ENCODE measurements at places on chromosomes 1 and 21. TPM values are rescaled to one million over a fixed set of nuclear protein-coding genes. Genes with fewer than 3 reads are reported as not detected.

DNA sequence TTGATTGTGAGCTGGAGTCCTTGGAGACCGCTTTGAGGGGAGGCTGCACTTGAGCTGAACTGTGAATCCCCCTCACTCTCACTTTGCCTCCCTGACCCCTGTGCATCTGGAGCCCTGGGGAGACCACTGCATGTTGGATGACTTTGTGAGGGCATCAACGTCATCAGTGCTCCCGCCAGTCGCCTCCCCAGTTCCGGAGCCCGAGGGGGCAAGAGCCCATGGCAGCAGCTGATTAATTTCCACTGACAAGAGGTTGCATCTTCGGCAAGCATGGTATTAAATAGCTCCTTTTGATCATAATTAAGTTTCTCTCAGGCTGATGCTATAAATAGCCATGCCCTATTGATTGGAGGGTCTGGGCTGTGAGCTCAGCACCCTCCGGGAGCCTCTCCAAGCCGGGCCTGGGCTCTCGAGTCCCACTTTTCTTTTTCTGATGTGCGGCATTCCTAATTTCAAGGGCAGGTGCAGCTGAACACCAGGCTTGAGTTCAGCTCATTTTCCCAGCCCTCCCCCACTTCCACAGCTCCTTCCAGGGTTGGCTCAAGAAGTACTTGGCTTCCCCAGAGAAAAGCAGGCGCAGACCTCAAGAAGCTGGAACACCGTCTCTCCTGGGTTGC, 33.2 kb downstream of the KCND3 start:
- H3K27ac ChIP-seq = no peak overlapping the region
- peaks cover 2% of the 10 kb centered on the region for H3K27me3 ChIP-seq
- no peak for DNase-seq
- H3K4me3 ChIP-seq = no peak overlapping the region
- no peaks in the 10 kb centered on the region for H3K4me1 ChIP-seq

The CYYR1 gene
- 0.13 TPM for total RNA-seq

The TAF13 gene
- total RNA-seq = 17.5 TPM

- no peak for DNase-seq
- H3K4me3 ChIP-seq = no peak overlapping the region
- H3K4me1 ChIP-seq = peaks cover 20% of the 10 kb centered on the region
- no peaks in the 10 kb centered on the region for H3K36me3 ChIP-seq
- H3K27ac ChIP-seq = peak overlapping the region; percentile 84
Observed at GRCh38 chr1:67759692-67760029, 73.6 kb downstream of the GNG12 start.

DNA sequence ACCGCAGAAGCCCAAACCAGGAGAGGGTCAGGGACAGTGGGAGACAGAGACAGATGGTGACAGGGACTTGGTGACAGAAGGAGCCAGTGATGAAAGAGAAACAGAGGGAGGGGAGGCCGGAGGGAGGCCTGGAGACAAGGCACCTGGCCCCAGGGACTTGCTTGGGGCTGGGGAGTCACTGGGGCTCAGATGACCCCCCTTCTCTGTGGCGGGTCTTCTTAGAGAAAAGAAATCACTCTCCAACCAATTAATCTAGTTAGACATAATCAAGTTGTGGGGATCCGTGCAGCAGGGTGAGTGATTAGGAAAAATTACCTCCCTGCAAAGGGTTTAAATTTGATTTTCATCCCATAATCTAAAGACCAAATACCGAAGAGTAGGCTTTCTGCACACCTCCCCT, 519.8 kb downstream of the PTPRU start:
- DNase-seq = no peak
- H3K4me1 ChIP-seq = no peaks in the 10 kb centered on the region
- no peaks in the 10 kb centered on the region for H3K27me3 ChIP-seq
- H3K27ac ChIP-seq = no peak overlapping the region
- no peak overlapping the region for H3K4me3 ChIP-seq

The SLAMF1 gene
- 140 TPM for total RNA-seq

The CD247 gene
- total RNA-seq = 0.26 TPM

DNA sequence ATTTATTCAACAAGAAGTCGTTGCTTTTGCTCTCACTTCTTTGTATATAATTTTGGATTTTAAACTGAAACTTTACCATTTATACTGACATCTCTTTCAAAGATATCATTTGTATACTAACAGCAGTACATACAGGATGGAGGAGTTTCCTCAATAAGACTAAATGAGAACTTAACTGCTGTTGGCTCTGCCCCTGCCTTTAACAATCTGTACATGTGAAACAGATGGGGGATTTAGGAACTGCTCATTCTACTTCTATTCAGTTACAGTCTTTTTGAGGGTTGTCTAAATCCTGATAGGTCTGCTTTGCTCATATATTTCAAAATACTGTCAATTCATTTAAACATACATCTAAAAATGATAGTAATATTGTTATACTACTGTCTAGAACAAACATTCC, 663.2 kb downstream of the ADGRL2 start:
- no peak overlapping the region for H3K27ac ChIP-seq
- H3K27me3 ChIP-seq = no peaks in the 10 kb centered on the region
- no peak for DNase-seq
- no peak overlapping the region for H3K4me3 ChIP-seq

The SH2D2A gene
- 17.4 TPM for total RNA-seq

The TMCO4 gene
- 17.8 TPM for total RNA-seq

- H3K27me3 ChIP-seq = no peaks in the 10 kb centered on the region
- no peak overlapping the region for H3K27ac ChIP-seq
- no peak for DNase-seq
- no peak overlapping the region for H3K4me3 ChIP-seq
- H3K36me3 ChIP-seq = no peaks in the 10 kb centered on the region
Observed at GRCh38 chr1:14976256-14976655, 177.3 kb upstream of the TMEM51 start.

DNA sequence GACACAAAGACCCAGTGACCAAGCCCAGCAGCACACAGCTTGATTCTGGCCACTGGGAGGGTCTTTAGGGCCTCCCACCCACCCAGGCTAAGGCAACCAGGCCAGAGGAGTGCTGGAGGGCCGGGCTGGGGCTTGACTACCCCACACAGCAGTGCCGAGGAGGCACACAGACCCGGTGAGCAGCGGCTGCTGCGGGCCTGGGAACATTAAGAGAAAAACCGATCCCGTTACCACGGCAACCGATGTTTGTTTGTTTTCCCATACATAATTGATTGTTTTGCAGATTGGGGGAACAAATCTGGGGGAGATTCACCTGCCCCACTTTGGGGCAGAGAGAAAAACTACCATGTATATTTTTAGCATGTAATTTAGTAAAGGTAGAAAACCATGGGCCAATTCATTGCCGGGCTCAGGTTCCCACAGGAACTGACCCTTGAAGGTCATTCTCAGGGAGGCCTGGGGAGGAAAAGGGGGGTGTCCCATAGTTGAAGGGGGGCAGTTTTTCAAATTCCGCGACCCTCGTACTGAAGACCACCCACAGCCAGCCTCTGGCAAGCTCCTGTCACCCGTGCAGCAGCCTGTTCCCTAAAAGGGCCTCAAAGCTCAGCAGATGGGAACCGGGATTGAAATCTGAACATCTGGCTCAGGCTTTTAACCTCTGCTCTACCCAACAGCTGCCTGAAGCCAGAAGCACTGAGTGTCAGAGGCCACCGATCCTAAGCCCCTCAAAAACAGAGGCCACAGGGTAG, 35.3 kb downstream of the CHD5 start:
- H3K27me3 ChIP-seq = no peaks in the 10 kb centered on the region
- no peak overlapping the region for H3K4me3 ChIP-seq
- H3K4me1 ChIP-seq = no peaks in the 10 kb centered on the region
- H3K27ac ChIP-seq = no peak overlapping the region

DNA sequence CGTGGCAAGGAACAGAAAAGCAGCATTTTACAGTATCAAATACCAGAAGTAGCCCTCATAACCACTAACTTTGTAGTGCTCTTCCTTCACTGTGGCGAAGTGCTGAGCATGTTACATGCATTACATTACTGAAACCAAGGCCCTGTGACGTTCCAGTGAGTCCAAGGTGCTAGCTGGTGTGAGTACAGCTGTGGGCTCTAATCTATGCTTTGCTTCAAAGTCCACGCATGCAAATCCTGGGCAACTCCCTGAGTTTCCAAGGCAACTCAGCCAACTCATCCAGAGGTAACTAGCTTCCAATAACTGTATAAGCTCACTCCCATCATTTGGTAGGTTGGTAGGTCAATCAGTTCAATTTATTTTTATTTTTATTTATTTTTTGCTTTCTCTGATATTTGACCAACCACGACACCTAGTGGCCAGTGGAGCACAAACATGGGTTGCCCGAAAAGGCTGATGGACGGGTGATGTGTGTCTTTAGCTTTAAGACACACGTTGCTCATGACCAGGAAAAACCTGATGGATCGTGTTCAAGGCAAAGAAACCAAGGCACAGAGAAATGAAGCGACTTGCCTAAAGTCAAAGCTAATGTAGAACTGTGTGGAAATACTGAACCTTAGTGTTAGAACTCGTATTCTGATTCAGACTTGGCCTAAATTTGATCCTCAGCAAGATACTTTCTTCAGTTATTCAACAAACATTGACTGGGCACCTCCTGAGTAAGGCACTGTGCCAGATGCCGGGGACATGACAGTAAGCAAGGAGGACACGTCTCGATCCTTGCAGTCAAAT, 73.0 kb downstream of the GNG12 start:
- H3K4me3 ChIP-seq = no peak overlapping the region
- peaks cover 15% of the 10 kb centered on the region for H3K4me1 ChIP-seq
- no peaks in the 10 kb centered on the region for H3K36me3 ChIP-seq
- H3K27me3 ChIP-seq = peaks cover 3% of the 10 kb centered on the region
- H3K27ac ChIP-seq = peak overlapping the region; percentile 84

The MAB21L3 gene
- 1.7 TPM for total RNA-seq

GRCh38 chr1:89309828-89310227, 37.2 kb upstream of the GBP5 start:
- no peaks in the 10 kb centered on the region for H3K36me3 ChIP-seq
- no peak overlapping the region for H3K27ac ChIP-seq
- H3K4me3 ChIP-seq = no peak overlapping the region

GRCh38 chr21:42463861-42464515, 32.0 kb downstream of the RSPH1 start:
- no peaks in the 10 kb centered on the region for H3K36me3 ChIP-seq
- H3K27ac ChIP-seq = peak overlapping the region; percentile 59
- DNase-seq = no peak

GRCh38 chr1:43934101-43934985, 742 bp downstream of the ARTN start:
- H3K4me1 ChIP-seq = peaks cover 11% of the 10 kb centered on the region
- DNase-seq = no peak
- peak overlapping the region; percentile 60 for H3K4me3 ChIP-seq
- no peaks in the 10 kb centered on the region for H3K36me3 ChIP-seq
- H3K27me3 ChIP-seq = no peaks in the 10 kb centered on the region

The KRTAP6-2 gene
- not detected for total RNA-seq

- peaks cover 32% of the 10 kb centered on the region for H3K4me1 ChIP-seq
- DNase-seq = peak; percentile 50
- no peak overlapping the region for H3K27ac ChIP-seq
- H3K4me3 ChIP-seq = no peak overlapping the region
- H3K36me3 ChIP-seq = no peaks in the 10 kb centered on the region
Observed at GRCh38 chr1:155938220-155938627, 3.2 kb upstream of the RXFP4 start.

GRCh38 chr1:230760360-230760827, 13.2 kb downstream of the CAPN9 start:
- H3K27ac ChIP-seq = no peak overlapping the region
- H3K27me3 ChIP-seq = no peaks in the 10 kb centered on the region
- H3K4me3 ChIP-seq = no peak overlapping the region
- no peaks in the 10 kb centered on the region for H3K36me3 ChIP-seq

GRCh38 chr1:53085405-53085804, 23.4 kb downstream of the PODN start:
- no peaks in the 10 kb centered on the region for H3K4me1 ChIP-seq
- no peaks in the 10 kb centered on the region for H3K36me3 ChIP-seq
- H3K4me3 ChIP-seq = no peak overlapping the region
- no peaks in the 10 kb centered on the region for H3K27me3 ChIP-seq
- no peak overlapping the region for H3K27ac ChIP-seq

The LRRC3 gene
- 0.31 TPM for total RNA-seq

The IL22RA1 gene
- 0.08 TPM for total RNA-seq

DNA sequence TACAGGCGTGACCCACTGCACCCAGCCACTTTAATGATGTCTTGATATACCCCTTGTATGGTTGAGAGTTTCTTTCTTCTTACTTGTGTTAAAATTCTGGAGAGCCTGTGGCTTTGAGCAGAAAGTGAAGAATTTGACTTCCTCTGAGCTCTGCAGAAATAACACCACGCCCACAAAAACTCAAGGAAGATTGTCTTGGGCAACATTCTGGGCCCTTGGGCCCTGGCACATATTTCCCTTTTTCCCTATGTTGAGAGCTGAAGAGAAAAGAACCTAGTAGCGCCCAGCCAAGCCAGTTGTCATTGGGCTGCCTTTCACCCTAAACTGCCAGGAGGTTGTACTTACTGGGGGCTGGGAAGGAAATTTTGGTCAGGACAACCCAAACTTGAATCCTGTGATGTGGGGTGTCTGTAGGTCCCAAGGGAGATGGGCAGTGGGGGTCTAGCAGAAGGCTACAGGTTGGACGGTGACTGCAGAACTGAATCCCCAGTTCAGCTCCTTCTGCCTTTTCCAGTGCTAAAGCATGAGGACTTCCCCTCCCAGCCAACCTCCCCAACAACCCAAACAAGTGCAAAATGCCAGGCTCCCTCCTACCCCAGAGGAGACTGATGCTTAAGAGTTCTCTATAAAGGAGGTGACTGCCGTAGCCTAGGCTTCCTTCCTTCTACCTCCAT, 11.7 kb upstream of the SNAPIN start:
- peaks cover 41% of the 10 kb centered on the region for H3K36me3 ChIP-seq
- no peak for DNase-seq
- H3K27ac ChIP-seq = no peak overlapping the region
- H3K27me3 ChIP-seq = no peaks in the 10 kb centered on the region

GRCh38 chr1:199084293-199084692, 445.5 kb downstream of the PTPRC start:
- DNase-seq = no peak
- no peak overlapping the region for H3K4me3 ChIP-seq
- no peaks in the 10 kb centered on the region for H3K36me3 ChIP-seq
- H3K27ac ChIP-seq = no peak overlapping the region

- H3K27ac ChIP-seq = no peak overlapping the region
- no peak overlapping the region for H3K4me3 ChIP-seq
- no peaks in the 10 kb centered on the region for H3K4me1 ChIP-seq
- H3K27me3 ChIP-seq = no peaks in the 10 kb centered on the region
Observed at GRCh38 chr1:213123536-213123935, 72.5 kb downstream of the RPS6KC1 start.

DNA sequence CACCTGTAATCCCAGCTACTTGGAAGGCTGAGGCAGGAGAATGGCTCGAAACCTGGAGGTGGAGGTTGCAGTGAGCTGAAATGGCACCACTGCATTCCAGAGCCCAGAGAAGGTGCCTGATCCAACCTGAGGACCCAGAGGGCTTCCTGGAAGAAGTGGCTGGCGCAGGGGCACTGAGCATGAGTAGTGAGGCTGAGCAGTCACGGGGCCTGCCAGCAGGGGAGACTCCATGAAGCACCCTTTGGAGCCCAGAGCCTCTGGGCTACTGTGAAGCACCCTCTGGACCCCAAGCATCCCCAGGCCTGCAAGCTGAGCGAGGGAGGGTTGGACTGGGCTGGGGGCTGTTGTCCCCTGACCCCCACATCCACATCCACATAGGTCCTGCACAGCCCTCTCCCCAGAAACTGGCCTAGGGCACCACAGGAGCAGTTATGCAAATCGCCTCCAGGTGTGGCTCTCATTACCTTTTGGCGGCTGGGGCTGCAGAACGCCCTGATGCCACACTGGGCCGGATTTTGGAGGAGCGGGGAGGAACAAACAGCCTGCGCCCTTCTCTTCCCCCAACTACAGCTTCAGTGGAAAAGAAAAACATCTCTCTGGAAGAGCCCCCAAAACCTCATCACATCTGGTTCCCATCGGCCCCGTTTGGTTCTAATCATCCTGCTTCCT, 78.2 kb upstream of the TARDBP start:
- no peak for DNase-seq
- H3K36me3 ChIP-seq = no peaks in the 10 kb centered on the region
- H3K27ac ChIP-seq = no peak overlapping the region
- H3K27me3 ChIP-seq = peaks cover 4% of the 10 kb centered on the region

The IL19 gene
- total RNA-seq = not detected
